Left lung (tissue), 14 donors: ENCODE measurements at places on chromosomes 2 and 18. TPM values are rescaled to one million over a fixed set of nuclear protein-coding genes. Genes with fewer than 3 reads are reported as not detected.
A peak's percentile ranks its signal among the peaks of the same experiment; 100 is the strongest.

GRCh38 chr2:239151201-239152131, 249.4 kb downstream of the HDAC4 start:
- peak; percentile 38 for DNase-seq

DNA sequence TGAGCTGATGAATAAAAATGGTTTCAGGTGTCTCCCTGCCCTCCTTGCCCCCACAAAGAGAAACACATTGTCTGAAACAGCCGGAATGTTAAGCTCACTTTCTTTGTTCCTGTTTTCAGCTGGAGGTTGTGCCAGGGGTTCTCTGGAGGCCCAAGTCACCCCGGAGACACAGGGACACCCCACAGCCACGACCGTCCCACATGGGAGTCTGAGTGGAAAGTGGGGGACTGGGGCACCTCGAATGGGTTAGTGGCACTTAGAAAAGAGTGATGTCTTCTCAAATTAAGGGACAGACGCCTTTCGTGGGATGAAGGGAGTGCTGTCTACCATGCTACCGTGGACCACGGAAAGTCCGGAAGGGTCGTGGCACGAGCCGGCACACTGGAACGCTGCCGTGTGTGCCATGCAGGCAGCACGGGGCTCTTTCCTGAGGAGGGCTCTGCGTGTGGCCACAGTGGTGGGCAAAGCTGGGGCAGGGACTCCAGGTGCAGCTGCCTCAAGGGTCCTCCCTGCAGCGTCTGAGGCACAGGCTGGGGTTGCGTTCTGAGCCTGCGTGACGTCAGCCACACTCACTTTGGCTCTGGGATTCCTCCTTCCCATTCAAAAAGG, 39.4 kb upstream of the CTDP1 start:
- DNase-seq: no peak

GRCh38 chr2:7031547-7032245, 114.5 kb downstream of the RNF144A start:
- DNase-seq: peak; percentile 88

DNA sequence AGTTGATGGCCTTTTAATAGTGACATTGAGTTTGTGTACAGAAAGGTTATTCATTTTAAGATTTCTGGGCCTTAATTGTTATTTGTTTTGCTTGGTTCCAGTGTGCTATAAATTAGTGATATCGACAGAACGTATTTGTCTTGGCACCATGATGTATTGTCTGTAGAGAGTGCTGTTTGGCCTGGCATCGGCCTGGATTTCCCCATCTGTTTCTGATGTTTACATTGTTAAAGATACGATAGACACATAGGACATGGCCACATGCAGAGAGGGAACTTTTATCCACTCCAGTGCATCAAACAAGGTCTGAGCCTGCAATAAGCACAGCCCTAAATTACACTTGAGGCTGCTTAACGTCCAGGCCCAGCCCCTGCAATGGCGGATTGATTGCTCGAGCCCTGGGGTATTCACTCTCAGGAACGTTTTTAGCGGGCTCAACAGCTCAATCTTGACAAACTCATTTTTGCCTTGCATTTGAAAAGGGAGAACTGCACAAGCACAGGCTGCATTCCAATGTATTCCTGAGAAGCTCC, 144.7 kb downstream of the SLC4A3 start:
- DNase-seq: no peak

DNA sequence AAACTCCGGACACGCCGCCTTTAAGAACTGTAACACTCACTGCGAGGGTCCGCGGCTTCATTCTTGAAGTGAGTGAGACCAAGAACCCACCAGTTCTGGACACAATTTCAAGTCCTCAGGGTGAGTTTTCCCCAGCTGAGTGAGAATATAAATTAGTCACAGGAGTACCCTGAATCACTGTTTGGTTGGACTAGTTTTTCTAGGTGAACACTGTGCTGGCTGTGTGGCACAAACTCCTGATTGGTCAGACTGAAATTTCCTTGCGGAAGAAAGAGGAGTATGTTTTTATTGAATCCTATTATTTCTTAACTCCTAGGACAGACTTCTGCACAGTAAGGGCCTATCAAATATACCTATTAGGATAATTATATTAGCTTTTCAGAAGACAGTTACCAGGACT, 288.1 kb upstream of the UBE2E3 start:
- no peak for DNase-seq

DNA sequence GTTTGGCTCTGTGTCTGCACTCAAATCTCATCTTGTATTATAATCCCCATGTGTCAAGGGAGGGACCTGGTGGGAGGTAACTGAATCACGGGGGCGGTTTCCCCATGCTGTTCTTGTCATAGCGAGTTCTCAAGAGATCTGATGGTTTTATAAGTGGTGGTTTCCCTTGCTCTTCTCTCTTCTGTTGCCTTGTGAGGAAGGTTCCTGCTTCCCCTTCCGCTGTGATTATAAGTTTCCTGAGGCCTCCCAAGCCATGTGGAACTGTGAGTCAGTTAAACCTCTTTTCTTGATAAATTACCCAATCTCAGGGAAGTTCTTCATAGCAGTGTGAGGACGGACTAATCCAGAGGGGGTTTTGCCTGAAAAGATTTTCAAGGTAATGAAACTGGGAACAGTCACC, 245.4 kb downstream of the GALR1 start:
- DNase-seq: no peak

EMILIN2 gene
- 28.2 TPM for total RNA-seq
